GDM1 (cell line): ENCODE measurements at places on chromosomes 3 and 15.

- no peak for DNase-seq
These were observed 15.9 kb upstream of the SPTSSB start for GRCh38 chr3:161386991-161387770.

DNA sequence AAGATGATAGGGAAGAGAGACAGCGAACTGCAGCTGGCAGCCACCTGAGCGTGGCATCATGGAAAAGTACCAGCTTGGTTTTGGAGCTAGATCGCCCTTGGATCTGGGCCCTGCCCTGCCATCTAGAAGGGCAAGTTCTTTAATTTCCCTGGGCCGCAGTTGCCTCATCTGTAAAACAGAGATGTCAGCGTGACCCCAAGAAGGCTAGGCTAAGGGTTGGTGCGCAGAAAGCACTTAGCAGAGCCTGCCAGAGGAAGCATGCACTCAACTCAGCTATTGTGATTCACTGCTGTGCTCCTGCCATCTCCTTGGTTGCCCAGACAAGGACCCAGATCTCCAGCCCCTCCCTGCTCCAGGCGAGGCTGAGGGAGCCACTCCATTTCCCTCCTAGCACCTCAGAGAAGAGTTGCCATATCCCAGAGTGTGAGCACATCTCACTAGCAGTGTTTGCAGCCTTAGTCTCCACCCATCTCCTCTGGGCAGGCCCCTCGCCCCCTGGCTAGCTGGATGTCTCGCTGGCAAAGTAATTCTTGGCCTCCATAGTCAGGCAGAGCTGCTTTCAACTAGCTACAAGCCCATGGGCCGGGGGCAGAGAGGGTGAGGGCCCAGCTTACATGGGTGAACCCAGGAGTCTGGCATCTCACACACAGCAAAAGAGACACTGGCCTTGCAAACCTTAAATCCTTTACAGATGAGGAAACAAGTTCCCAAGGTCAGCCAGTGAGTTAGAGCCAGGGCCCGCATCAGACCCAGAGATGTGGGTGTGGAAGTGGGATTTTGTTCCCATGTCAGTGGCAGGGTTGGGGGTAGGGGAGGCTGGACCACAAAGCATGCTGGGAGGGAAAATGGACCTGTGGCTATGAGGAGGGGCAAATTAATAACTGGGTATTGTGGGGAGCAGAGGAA, 280.7 kb upstream of the TLE3 start:
- DNase-seq, result no peak

DNA sequence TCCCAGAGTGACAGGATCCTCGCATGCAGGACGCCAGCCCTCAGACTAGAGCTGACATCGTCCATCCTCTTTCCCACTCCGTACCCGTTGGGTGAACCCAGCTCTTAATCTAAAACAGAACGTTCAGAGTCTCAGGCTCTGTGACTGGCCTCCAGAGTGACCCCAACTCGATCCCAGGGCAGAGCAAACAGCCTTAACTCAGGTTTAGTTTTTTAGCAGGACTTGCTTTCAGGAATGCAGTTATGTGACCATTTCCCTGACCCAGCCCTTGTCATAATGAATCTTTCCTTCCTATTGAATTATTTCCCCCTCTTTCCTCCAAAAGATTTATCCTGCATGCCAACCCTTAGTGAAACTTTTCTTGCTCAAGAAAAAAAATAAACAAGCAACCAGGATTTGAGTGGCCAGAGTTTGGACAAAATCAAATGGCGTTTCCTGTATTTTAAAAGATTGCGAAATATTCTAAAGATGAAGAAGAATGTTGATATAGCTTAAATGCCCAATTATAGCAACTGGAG, 47.8 kb upstream of the RARB start:
- DNase-seq, result no peak

- DNase-seq, result no peak
These were observed 154.1 kb upstream of the CBLB start for GRCh38 chr3:106022913-106023312.

DNA sequence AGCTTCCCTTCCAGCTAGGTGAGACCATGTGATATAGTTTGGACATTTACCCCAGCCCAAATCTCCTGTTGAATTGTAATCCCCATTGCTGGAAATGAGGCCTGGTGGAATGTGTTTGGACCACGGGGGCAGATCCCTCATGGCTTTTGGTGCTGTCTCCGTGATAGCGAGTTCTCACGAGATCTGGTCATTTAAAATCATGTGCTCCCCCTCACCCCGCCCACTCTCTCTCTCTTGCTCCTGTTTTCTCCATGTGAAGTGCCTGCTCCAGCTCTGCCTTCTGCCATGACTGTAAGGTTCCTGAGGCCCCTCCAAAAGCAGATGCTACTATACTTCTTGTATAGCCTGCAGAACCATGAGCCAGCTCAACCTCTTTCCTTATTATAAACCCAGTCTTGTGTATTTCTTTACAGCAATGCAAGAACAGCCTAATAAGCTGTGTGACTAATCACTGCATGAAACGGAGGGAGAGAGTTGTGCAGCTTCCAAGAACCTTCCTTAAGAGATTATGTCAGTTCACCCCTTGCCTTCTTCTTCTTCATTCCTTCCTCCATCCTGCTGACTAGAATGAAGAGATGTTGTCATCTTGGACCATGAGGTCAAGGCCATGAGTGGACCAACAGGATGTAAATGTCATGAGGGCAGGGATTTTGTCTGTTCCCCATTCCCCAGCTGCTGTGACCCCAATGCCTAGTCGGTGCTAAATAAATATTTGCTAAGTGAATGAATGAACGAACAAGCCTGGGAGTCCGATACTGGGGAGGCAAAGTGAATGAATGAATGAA, 91.0 kb downstream of the CPN2 start:
- DNase-seq, result no peak

DNA sequence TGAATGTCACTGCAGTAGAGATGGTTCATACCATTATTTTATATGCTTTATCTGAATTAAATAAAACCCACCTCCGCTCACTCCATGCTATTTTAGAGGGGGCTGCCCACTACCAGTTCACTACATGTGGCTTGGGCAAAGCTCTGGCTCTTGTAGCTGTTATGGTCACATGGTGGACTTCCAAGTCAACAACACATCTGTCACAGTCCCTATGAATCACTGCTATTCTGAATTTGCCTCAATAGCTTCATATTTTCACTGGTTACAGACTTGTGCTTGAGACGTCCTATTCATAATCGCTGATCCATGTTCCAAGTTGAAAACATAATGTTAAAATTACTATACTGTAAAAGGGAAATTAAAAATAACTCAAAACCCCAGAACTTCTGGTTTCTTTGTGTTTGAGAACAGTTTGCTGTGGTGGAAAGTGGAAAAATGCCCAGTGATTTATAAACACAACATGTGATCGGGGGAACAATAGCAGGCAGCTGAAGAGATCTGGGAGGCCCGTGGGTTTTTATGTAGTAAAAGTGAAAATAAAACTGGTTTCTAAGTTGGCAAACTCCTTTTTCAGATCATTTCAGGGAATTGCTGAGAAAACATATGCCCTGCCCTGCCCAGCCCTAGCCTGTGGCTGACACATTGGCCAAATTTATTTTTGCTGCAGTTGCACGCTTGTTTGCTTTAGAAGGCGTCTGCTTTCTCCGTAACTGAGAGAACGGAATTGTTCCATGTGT, 128.8 kb upstream of the PRR23C start:
- no peak for DNase-seq

- DNase-seq, result no peak
These were observed 38.3 kb downstream of the CX3CR1 start for GRCh38 chr3:39241561-39241960.

- peak; percentile 10 for DNase-seq
These were observed 73.3 kb downstream of the SYNPR start for GRCh38 chr3:63351159-63352007.

DNA sequence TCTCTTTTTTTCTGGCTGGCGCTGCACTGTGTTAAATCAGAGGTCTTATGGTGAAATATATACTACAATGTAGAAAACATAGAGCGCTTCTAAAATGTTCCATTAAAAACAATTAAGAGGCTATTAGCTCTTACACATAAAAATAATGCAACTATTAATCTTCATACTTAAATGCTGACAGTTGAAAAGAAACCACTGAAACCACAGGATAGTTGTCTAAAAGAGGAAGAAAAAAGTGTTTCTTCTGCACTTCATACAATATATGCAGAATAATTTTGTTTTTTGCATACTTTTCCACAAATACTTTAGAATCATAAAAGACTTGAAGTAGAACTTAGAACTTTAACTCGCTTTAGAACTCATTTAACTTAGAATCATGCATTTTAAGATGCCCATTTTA, 170.5 kb downstream of the PYDC2 start:
- DNase-seq, result no peak

GRCh38 chr3:117441851-117442250, 732.3 kb downstream of the TUSC7 start:
- no peak for DNase-seq

DNA sequence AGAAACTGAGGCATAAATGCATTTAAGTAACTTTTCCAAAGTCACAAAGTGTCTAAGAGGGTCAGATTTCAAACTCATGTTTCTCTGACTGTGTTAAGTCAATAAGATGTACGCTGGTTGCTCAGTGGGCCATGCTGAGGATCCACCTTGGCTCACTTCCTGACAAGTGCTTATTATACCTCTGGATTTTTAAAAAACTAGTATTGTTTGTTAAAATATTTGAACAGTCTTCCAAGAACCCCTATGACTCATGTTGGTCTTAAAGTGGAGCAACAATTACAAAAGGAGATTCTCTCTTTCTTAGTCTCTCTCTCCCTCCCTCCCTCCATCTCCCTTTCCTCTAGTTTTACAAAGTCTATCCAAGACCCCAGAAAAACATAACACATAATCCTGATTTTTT, 1050.2 kb downstream of the AGBL1 start:
- no peak for DNase-seq

DNA sequence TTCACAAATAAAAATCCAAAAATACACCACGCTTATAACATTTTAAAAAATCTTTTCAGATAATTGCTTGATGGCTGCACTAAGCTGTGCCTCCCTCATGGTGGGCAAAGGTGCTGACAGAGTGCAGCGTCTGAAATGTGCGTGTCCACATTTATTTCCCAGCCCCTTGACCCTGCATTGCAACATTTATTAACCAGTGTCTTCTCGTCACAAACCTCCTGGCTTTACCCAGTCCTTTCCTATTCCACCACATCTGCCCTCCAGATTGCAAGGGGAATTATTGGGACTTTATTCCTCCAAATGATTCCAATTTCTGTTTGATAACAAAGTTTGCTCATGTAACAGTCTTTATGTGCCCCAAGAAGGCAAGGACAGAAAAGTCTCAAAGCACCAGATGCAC, 5.5 kb downstream of the RASGRP1 start:
- no peak for DNase-seq

- no peak for DNase-seq
These were observed 52.8 kb downstream of the UBE3A start for GRCh38 chr15:25385986-25386385.

DNA sequence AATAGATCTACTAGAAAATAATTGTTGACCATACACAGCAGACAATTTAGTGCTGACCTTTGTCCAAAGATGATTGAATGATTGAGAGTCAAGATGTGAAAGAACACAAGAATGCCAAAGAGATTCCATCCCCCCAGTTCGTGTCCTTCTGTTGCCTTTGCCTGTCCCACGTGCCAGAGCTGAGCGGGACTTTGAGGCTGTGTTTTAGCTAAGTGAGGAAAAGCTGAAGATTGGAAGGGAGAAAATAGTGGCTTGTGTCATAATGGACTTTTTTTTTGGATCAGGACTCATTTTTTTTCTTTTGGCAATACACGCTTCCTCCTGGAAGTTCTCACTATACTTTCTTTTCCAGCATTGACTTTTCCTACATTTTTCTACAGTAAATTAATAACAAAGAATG, 206.6 kb upstream of the MDFIC2 start:
- DNase-seq, result no peak
